ENCODE measurements at places on chromosomes 2 and 18.

- DNase-seq: no peak
Measured at GRCh38 chr2:8119782-8120505, 561.9 kb upstream of the ID2 start.

GRCh38 chr18:78612801-78613200 is 366.8 kb upstream of the SALL3 start:
- DNase-seq: no peak

- no peak for DNase-seq
Measured at GRCh38 chr2:197704434-197705120, 592 bp upstream of the MARS2 start.

DNA sequence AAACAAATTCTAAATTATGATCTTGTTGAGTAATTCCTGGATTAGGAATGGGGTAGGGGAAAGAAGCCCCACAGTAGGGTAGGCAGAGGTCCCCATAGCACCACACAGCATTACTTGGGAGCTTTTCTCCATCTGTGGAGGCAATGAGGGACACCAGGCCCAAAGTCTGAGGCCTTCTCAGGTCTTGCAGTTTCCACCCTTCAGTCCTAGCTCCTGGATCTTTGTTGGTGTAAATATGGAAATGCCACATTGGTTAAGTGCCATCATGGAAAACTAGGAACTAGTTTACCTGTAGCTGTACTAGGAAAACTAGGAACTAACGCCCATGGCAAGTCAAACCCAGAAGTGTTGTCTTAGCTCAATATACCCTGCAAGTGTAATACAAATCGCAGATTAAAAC is 113.3 kb upstream of the DAPL1 start:
- DNase-seq: no peak

- DNase-seq: no peak
Measured at GRCh38 chr18:21369146-21369545, 127.1 kb downstream of the GREB1L start.

GRCh38 chr2:69764286-69765095 is 22.6 kb downstream of the ANXA4 start:
- no peak for DNase-seq

- no peak for DNase-seq
Measured at GRCh38 chr18:58051765-58052460, 7.9 kb downstream of the NEDD4L start.

DNA sequence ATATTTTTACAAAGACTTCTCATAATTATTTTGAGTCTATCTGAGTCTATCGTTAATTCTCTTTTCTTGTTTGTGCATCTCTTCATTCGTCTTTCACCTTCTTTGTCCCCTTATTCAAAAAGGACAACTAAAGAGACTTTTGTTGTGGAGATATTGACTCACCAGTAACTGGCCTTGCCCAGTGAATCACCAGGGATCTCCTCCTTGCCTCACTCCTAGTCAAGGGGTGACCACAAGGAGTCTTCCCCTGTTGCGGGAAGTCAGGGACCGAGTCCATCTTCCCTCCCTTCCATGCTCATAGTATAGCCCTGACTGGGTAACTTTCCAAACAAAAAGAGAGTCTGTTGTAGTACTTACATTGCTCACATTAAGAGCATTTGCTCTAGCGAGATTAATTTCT is 158.9 kb downstream of the NEB start:
- no peak for DNase-seq

DNA sequence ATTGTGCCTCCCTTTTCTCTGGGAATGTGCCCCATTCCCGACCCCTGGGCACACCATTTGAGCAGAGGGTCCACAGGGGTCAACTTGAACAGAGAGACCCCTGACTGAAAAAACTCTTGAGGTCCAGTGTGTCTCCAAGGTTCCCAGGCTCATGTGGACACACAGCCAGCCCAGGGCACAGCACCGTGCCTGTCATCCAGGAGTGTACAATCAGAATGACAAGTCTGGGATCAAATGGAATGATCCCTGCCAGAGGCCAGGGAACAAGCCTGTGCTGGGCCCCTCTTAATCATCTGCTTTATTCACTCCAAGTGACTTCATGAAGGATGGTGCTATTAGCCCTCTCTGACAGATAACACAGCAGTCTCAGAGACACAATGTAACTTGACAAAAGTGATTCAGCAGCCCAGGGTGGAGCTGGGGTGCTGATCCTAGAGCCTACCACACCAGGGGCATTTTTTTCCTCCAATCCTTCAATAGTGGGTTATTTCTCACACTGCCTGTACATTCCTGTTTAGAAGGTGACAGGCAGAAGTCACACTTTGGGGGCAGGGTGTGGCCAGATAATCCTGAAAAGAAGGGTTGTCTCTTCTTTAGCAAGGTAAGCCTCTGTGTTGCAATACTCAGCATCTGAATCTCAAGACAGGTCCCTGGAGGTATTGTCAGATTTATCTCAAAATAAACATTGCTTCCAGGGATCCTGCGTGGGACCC is 84.0 kb upstream of the TMEM200C start:
- no peak for DNase-seq

DNA sequence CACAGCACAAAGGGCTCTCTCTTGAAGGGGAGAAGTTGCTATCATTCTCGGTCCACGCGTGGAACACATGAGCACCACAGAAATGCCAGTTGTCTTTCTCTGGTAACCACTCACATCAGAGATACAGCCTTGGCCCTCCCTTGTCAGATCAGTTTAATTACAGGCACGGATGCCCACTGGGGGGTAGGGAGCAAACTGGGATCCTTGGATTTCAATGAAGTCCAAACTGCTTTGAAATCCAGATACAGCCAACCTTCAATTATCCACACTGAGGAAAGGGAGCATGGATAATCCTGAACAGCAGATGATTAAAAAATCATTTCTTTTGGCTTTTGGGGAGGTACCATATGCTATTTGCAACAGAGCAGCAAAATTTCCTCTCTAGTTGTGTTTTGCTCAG is 63.7 kb upstream of the DAPL1 start:
- DNase-seq: no peak

DNA sequence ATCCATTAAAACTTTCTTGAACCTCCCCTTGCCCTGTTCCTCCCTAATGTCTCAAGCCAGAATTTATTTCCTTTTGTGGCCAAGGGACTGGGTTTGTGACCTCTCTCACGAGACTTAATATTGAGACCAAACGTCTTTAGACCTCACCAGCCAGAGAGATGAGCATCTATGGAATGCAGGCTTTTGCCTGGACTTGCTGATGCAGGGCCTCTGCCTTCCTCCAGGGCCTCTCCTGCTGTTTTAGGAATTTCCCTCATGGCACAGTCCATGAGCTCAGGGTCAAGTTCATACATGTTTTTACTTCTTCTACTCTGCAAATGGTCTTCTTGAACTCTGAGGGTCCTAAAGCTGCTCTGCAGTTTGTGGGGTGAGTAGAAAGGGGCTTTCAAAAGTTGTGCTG is 22.3 kb downstream of the IL1B start:
- no peak for DNase-seq

DNA sequence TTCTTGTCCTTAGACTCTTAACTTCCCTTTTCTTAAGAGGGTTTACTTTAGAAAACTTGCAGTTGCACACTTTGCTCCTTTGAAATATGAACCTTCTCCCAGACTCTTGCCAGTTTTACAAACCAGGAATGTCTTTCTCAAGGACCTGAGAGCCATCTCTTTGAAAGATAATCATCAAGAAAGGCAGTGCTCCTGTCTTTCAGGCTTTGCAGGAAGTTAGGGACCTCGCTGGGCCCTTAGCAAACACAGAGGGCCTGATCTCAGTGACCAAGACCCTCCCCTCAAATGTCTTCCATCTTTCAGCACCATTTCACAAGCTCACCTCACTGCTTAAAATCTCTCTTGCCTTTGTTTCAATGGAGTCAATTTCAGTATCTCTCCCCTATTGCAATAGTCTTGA is 32.0 kb upstream of the NYAP2 start:
- no peak for DNase-seq

GRCh38 chr2:36450466-36451196 is 95.1 kb downstream of the CRIM1 start:
- no peak for DNase-seq

GRCh38 chr2:70516596-70516995 is 37.0 kb downstream of the TGFA start:
- no peak for DNase-seq

- no peak for DNase-seq
Measured at GRCh38 chr2:59974051-59974766, 579.2 kb downstream of the BCL11A start.
